ENCODE measurements at places on chromosomes 2 and 18.

GRCh38 chr2:31382452-31383120, 32.0 kb downstream of the XDH start:
- no peak for DNase-seq

- DNase-seq: no peak
Measured at GRCh38 chr2:213021971-213022899, 129.2 kb downstream of the IKZF2 start.

GRCh38 chr2:45860136-45861121, 209.0 kb downstream of the PRKCE start:
- DNase-seq: no peak

- no peak for DNase-seq
Measured at GRCh38 chr18:58572680-58573079, 56.2 kb downstream of the ALPK2 start.

GRCh38 chr2:54471221-54471711, 15.1 kb downstream of the SPTBN1 start:
- DNase-seq: no peak

DNA sequence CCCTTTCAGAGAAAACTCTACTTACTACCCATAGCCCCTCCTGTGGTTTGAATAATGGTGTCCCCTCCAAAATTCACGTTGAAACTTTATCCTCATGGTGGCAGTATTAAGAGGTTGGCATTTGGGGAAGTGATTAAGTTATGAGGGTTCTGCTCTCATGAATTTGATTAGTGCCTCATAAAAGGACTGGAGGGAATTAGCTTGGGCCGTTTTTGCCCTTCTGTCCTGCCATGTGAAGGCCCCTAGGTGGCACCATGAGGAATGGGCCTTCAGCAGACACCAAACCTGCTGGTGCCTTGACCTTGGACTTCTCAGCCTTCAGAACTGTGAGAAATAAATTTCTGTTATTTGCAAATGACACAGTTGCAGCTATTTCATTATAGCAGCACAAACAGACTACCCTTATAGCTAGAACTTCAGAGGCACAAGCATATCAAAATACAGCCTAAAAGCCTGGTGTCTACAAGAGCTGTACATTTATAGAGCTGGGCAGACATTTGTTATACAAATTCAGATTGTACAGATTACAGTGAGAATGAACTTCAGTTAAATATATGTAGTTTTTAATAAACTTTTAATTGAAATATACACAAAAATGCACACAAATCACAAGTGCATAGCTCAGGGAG, 2.6 kb upstream of the PTPN2 start:
- no peak for DNase-seq

DNA sequence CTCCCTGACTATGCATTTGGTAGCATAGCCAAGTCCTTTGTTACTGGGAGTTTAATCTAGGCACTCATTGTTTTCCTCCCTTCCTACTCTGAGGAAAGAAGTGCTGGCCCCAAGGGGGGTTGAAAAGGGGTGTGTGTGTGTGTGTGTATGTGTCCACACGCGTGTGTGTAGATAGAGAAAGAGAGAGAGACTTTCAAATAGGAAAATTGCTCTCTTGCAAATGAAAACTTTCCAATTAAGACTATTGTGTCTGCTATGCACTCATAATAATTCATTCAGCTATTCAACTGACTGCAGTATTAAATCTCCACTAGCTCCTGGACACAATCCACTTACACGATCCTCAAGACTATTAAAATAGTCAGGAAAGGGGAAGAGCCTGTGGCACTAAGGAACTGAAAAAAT, 92.9 kb upstream of the CSRNP3 start:
- DNase-seq: no peak

DNA sequence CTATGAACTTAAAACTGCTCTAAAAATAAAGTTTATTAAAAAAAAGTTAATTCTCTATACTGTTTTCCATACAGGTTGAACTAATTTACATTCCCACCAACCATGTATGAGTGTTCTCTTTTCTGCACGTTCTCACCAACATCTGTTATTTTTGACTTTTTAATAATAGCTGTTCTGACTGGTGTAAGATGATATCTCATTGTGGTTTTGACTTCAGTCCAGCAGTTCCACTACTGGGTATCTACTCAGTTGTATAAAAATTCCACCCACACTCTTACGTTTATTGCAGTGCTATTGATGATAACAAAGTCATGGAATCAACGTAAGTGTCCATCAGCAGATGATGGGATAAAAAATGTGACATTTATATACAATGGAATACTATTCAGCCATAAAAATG, 33.7 kb downstream of the SPAG16 start:
- no peak for DNase-seq

- DNase-seq: no peak
Measured at GRCh38 chr2:3196716-3197115, 180.9 kb downstream of the EIPR1 start.

DNA sequence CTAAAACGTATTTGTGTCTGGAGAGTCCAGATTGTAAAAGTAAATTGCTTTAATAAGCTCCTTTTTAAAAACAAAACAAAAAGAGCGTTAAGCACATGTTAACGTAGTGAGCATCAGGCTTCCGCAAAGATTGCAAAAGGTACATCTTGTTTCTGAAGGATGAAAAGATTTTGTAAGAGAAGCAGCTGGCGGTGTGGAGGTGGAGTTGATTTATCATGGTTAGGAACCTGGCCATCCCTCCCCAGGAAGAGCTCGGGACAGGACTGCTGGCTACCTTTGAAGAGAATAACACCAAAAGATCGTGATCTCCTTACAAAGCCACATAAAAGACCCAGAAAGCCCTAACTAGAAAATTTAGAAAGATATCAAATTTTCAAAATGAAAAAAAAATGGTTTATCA, 132.2 kb downstream of the DNER start:
- DNase-seq: no peak

DNA sequence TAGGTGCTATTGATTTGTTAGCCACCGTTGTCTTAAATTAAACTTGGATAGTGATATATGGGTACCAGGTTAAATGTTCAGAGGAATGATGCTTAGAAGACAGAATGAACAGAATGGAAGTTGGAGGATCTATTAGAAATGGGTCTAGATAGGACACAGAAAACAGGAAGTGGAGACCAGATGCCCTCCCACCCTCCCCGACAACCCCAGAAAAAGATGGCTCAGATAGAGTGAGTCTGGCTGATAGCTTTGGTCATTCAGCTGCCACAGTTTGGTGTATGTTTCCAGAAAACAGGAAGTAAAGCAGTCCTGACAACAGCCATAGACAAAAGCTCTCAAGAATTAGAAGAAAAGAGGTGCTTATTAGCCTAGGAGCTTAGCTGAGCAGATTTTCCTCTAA, 71.5 kb upstream of the DSG1 start:
- DNase-seq: no peak

- DNase-seq: no peak
Measured at GRCh38 chr2:30765191-30765590, 42.1 kb downstream of the CAPN13 start.

GRCh38 chr2:154392256-154392655, 306.2 kb upstream of the KCNJ3 start:
- no peak for DNase-seq

DNA sequence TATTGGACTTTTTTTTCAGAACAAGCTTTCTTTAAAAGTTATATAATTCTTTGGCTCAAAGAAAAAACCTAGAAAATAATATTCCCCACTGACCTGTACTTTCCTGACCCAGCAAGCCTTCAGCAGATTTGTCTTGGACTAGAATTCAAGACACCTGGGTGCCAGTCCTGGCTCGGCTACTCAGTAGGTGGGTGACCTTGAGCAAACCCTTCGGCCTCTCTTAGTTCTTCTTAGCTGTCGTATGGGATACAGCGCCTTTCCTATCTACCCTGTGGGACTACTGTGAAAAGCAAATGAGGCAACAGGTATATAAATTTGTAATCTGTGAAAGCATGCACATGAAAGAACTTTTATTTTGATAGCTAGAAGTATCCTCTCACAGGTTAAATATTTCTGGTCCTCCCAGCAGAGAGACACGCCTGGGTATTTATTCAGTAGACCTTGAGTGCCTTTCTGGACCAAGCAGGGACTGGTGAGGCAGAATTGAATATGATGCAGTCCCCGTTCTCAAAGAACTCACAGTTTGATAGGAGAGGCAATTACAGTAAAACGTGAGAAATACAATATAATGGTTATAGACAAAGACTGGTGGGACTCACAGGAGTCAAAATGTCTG, 69.4 kb upstream of the EPAS1 start:
- DNase-seq: no peak

GRCh38 chr2:213161759-213162515, 10.5 kb upstream of the IKZF2 start:
- no peak for DNase-seq

DNA sequence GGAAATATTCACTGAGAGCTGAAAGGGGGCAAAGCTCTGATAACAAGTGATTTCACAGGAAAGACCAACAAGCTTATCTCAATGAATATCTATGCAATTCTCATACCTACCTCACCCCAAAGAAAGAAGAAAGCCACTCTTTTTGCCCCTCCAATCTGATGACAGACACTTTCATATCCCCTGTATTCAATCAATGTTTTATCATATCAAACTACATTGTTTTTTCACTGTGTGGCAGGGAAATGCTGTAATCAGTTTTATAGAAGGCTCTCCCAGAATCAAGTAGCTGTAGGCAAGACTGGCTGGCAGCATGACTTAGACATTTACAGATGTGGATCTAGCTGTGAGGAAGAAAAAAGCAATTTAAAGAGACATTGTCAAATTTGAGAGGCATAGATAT, 81.3 kb upstream of the PIK3C3 start:
- no peak for DNase-seq

- no peak for DNase-seq
Measured at GRCh38 chr2:139674577-139674976, 894.4 kb upstream of the NXPH2 start.

Data from endothelial cell (in vitro differentiated cells).